ENCODE measurements at places on chromosomes 7 and 10.
A peak's percentile ranks its signal among the peaks of the same experiment; 100 is the strongest.

DNA sequence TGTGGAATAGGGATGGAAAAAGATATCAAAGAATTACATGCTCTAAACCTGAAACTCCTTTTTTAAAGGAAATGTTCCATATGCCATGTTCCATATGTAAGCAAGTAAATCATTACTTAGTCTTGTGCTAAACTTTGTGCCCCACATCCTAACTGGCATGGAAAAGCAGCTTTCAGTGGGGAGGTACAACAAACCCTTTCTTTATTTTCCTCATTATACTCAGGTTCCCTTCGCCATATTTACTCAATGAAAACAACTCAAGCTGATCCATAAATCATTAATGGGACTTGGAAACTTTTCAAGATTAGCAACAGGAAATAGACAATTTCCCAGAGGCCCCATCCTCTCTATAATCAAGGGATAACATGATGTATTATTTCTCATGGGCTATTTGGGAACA lies 56.0 kb downstream of the GSAP start:
- peak; percentile 34 for DNase-seq

DNA sequence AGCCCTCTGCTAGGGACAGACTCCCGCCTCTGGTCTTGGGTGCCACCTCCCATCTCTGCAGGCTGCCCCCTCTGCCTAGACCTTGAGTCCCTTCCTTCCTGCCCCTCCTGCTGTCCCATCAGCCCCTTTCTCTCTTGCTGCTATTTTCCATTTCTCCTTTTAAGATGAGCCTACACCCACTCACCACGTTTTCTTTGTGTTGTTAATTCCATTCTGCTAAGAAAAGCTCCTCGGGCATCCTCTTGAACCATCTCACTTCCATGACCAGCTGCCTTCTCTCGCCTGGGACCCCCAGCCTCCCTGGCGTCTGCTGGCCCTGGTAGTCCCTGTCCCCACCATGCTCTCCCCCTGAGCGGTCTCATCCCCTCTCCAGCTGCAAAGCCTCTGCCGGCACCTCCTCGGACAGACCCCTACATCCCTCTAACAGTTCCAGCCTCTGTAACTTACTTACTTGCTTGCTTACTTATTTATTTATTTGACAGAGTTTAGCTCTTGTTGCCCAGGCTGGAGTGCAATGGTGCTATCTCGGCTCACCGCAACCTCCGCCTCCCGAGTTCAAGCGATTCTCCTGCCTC lies 95.8 kb upstream of the SH2B2 start:
- no peak for DNase-seq

GRCh38 chr7:142488842-142489241 lies 231.0 kb upstream of the PRSS58 start:
- no peak for DNase-seq

DNA sequence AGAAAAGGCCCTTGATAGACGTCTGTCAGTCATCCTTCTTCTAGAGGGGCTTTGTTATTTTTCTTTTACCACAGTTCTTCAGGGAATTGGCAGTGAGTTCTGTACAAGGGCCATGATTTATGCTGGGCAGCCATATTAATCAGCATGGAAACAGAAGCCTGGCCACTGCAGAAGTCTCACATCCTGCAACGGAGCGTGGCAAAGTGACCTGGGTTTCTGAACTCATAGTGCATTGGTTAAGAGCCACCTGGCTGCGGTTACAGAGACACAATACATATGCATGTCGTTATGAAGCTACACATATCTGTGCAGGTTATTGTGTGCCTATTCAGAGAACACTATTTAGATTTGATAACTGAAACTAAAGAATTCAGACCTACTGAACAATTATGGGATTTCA lies 419.4 kb upstream of the CELF2 start:
- DNase-seq: no peak

DNA sequence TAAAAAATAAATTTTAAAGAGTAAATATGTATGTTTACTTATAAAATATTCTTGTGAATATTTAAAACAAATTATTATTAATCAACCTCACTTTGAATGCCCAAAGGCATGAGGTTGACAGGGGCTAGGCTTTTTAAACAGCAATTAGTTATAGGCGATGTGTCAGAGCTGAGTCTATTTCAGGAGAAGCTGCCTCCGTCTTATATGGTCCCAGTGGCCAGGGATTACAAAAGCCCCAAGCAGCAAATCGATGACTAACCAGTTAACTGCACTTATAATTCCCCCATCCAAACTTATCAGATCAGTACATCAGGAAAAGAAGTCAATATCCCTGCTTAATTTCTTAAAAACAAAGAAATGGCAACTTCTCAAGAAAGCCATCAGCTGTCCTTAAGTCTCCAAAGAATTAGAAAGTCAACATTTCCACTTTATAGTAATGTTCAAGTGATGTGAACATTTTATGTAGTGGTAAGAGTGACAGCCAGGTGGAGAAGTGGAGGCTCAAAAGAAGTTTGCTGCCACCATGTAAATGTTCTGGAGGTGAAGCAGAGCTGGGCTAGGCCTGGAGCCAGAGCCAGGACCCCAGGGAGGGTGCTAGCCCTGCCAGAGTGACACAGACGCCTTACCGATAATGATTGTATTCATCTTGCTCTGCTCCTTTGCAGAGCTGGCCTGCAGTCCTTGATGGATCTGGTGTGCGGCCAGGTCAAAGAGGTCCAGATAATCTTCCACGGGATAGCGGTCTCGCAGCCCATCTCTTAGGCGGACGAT lies 51.5 kb downstream of the CHST15 start:
- DNase-seq: no peak

GRCh38 chr10:110217662-110218008 lies 10.2 kb downstream of the MXI1 start:
- no peak for DNase-seq

GRCh38 chr7:69912846-69913245 lies 314.6 kb downstream of the AUTS2 start:
- DNase-seq: no peak

DNA sequence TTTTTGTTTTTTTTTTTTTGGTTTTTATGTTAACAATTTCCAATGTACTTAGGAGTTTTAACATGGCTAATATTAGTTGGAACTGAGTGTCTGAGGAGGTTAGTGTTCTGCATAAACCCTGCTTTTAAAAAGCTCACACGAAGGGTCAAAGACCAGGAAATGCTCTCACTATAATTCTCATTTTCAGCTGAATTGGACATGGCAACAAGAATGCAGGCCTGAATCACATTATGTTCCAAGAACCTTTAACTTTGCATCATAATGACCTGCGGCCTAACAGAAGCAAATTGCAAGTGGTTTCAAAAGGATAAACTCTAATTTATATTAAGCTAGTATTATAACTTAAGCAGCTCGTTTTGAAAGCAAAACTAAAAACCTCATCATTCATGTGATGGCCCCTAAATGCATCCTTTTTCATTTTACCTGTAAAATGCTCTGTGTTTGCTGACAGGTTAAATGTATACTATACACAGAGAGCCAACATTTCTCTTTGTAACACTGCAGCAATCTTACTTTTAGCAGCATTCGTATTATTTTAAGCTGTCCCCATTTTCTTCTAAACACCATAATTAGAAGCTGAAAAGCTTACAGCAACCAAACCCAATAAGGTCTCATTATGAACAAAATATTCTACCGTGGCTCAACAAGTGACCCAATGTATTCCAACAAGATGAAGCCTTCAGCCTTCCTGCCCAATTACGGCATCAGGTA lies 242.8 kb upstream of the SP4 start:
- no peak for DNase-seq

DNA sequence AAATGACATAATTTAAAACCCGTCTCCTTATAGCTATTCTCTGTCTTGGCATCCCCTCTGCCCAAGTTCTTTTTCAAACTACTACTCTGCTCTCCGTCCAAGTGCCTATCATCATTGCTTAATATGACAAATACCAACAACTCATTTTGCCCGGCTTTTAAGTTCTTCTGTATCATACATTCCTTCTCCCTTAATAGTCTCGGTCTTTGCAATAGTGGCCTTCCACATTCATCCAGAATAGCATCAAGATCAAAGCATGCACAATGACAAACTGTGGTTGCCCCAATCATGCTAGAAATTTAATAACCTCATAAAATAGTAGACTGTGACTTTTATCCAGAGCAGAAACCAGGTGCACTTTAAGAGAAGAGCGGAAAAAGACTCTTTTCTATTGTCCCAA lies 198.9 kb downstream of the ETV1 start:
- no peak for DNase-seq

DNA sequence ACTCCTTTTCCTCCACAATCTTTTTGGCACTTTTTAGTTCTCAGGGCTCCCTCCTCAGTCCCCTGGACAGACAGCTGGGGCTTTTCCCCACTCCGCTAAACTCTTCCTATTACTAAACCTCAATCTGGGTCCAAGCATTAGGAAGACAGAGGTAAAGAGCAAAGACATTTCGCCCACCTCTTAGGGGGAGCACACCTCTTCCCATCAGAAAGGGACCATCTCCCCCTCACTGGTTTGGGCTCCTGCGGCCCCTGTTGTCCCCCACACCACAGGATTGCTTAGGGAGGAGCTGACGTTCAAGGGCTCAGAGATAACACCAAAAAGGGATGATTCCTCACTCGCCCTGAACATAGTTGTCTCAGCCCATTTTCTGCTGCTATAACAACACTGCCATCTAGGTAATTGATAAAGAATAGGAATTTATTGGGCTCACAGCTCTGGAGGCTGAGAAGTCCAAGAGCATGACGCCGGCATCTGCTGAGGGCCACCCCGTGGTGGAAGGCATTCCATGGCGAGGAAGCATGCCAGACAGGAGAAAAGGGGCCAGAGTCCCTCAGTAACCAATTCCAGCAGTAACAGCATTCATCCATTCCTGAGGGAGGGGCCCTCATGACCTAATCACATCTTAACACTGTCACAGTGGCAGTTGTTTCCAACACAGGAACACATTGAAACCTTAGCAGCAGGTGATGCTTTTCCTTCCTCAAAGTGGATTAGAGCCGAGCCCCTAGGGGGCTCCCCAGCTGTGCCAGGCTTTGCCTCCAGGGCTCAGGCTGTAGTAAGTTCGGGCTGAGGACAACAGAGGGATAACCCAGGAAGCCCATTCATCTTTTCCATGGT lies 209.6 kb downstream of the EBF3 start:
- DNase-seq: no peak

GRCh38 chr7:10604128-10604527 lies 369.5 kb upstream of the PHF14 start:
- no peak for DNase-seq

DNA sequence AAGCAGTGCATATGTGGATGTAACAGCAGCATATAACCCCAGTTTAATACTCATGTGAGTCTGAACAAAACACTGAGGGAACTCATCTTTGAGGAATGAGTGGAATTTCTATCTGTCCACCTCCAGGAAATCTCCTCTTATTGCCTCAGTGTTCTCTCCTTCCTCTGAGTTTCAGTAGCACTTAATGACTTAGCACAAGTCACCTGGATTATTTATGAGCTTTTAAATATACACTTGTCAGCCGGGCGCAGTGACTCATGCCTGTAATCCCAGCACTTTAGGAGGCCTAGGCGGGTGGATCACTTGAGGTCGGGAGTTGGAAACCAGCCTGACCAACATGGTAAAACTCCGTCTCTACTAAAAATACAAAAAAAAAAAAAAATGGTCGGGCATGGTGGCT lies 4.3 kb downstream of the LRRC20 start:
- DNase-seq: peak; percentile 48

- DNase-seq: no peak
Measured at GRCh38 chr10:32318476-32318896, 28.5 kb downstream of the EPC1 start.

Data from LNCaP clone FGC (cell line).